ENCODE measurements at places on chromosomes 13 and 19.

- DNase-seq = no peak
Observed at GRCh38 chr19:11257846-11258380, 4.4 kb downstream of the DOCK6 start.

DNA sequence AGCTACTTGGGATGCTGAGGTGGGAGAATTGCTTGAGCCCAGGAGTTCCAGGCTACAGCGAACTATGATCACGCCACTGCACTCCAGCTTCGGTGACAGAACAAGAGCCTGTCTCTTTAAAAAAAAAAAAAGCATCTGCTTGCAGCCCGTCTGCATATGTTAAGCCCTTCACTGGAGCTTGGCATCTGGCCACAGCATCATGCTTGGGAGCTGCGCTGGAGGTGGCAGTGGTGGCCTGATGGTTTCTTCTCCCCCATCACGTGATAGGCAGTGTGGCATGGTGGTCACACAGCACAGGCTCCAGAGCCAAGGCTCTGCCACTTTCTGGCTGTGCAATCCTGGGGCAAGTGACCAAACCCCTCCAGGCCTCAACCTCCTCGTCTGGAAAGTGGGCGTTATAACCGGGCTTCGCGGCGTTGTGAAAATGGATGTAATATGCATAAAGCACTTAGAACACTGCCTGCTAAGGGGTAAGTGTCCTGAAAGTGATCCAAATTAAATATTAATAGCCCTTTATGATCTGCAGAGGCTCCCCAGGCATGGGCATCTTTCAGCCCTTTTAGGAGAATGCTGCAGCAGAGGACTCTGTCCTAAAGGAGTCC lies 24.4 kb downstream of the MARK4 start:
- DNase-seq = no peak

GRCh38 chr19:17993076-17993813 lies 14.7 kb upstream of the ARRDC2 start:
- DNase-seq = no peak

DNA sequence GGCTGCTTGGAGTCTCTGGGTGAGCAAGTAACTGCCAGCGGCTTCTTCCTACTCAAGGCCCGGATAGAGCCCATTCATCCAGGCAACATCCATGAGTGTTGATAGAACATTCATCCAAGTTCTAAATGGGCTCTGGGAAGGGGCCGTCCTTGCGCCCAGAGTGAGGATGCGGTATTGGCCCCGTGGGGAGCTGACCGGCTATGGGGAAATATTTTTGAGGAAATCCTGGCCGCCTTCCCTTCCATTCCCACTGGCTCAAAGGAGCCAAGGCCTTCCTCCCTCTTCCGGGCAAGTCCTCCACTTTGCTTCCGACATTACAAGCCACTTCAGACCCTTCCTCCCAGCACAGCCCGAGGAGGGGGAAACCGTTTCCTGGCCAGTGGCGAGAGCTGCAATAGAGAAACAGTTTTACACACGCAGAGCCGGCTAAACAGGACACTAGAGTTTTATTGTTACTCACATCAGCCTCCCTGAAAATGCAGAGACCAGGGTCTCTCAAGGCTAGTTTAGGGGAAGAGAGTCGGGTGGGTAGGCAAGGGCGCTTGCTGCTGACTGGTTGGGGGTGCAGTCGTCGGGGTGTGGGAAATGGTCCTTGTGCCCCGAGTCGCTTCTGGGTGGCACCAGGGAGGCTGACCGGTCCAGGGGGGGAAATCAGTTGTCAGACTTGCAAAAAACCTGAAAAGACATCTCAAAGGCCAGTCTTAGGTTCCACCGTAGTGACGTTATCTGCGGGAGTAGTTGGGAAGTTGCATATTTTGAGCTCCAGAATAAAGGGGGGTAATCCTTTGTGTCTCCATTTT lies 37.5 kb downstream of the C13orf46 start:
- DNase-seq = no peak

DNA sequence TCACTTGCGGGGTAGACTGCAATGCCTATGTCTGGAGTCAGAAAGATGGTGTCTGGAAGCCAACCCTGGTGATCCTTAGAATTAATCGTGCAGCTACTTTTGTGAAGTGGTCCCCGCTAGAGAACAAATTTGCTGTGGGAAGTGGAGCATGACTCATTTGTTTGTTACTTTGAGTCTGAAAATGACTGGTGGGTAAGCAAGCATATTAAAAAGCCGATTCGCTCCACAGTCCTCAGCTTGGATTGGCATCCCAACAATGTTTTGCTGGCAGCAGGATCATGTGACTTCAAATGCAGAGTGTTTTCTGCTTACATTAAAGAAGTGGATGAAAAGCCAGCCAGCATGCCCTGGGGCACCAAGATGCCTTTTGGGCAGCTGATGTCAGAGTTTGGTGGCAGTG lies 9.5 kb upstream of the ERVV-1 start:
- DNase-seq = no peak

GRCh38 chr19:51786646-51787494 lies 8.1 kb upstream of the FPR3 start:
- DNase-seq = no peak

DNA sequence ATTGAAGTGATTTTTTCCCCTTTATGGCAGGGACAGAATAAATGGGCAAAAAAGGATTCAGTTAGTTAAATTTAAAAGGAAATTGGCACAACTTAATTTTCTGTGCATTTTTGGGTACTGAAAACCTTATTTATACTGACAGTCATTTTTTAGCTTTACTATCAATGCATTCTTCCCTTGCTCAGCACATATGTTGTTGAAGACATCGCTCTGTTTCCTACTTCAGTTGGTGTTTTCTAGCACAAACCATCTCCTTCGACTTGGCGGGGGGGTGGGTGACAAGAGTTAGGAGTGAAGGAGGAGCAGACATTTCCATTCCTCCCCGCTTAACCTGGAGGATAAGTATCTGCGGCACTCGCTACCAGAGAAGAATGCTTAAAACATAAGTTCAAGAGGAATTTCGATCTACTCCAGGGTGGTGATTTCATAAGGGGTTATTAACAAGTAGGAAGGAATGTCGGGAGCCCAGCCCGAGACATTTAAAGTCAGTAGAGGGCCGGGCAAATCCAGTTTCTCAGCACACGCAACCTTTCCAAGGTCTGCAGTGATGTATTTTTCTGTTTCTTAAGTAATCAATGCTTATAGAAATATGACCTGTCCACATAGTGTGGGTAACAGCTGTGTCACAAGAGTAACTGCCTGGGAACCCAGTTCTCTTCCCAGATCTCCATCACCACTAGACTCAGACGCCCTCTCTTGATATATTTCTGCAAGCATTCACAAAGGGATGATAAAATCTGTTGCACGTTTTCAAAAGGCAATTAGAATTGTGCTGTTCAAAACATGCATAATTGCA lies 525.8 kb downstream of the MYO16 start:
- no peak for DNase-seq

DNA sequence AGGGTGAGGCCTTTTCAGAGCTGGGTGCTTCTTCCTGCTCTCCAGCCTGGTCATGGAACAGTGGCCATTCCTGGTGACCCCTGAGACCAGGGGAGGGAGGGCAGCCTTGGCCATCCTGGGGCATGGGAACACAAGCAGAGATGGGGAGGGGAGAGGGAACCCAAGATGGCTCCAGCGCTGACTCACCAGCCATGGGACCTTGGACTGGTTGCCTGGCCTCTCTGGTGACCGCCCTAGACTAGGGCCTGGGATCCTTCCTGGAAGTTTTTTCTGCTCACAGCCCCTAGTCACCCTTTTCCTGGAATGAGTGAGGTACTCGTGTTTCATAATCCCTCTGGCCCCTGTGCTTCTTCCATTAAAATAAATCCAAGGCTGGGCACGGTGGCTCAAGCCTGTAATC lies 3.3 kb upstream of the OPA3 start:
- DNase-seq = no peak

DNA sequence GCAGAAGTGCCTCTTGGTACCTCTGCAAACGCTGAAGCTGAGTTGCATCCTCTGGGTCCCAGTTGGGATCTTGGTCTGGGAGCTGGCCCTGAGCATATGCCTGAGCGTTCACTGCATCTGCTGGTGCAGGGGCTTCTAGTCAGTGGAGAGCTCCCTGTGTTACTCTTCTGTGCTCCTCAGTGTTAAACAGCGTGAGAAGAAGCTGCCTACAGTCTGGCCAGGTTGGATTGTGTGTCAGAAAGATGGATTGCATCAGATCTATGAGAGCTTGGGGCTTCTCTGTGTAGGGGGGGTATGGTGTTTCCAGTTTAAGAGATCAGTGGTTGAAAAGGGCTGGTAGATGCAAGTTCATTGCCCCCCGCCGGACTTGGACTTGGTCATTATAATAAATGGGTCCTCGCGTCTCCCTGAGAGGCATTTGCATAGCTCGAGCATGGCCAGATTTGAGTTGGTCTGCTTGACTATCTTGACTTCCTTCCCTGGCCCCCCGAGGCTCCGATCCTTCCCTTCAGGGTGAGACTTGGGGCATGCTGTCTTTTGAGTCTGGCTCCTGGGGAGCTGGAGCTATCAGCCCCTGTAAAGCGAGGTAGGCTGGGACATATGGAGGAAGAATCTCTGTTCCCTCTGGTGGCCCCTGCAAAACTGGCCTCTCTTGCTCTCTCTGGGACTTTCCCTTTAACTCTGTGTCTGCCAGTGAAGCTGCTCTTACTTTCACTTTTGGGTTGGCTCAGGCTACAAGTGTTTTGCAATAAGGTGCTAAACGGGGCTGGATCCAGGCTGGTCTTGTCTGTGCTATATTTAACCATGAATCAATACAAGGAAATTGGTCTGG lies 52.9 kb downstream of the OR10H4 start:
- peak; percentile 22 for DNase-seq

DNA sequence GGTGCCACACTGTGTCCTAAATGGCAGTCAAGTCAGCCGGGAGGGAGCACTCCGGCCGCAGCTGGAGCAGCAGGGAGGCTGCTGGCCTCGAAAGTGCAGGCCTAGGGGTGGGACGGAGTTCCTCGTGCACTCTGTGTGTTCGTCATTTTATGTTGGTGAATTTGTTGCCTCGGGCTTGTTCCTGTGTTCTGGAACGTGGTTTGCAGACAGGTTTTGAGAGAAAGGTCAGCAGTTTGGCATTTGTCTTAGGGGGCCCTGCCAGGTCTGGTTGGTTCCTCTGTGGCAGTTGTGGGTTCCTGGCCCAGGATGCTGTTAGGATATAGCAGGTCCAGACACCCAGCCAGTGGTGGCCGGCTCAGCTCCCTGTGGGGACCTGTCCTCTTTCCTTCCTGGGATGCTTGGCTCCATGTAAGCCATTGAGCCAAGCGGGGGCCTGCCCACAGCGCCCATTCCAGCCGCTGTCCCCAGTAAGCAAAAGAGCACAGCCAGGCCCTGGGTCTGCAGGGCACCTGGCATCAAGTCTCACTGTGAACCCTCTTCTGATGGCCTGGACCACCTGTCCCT lies 30.0 kb downstream of the MPHOSPH8 start:
- no peak for DNase-seq

DNA sequence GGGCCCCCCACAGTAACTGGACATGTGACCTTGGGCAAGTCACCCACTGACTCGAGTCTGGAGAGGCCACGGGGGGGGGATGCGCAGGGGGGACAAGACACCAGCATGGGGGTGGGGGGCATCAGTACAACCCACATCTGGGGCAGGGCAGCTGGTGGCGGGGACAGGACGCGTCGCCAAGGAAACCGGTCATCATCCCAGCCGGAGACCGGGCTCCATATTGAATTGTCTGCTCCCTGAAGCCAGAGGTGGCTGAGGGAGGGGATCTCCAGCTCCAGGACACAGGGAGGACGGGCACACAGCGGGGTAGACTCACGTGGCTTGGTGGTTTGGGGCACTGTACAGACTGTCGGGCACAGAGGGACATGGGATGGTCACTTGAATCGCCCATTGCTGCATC lies 11.4 kb downstream of the ONECUT3 start:
- DNase-seq = no peak

GRCh38 chr19:27765912-27766725 lies 1446.8 kb downstream of the UQCRFS1 start:
- DNase-seq = no peak

- DNase-seq = no peak
Observed at GRCh38 chr13:49571299-49572240, 13.8 kb downstream of the RCBTB1 start.

- DNase-seq = no peak
Observed at GRCh38 chr19:58466089-58466759, 656 bp upstream of the ZNF324 start.

DNA sequence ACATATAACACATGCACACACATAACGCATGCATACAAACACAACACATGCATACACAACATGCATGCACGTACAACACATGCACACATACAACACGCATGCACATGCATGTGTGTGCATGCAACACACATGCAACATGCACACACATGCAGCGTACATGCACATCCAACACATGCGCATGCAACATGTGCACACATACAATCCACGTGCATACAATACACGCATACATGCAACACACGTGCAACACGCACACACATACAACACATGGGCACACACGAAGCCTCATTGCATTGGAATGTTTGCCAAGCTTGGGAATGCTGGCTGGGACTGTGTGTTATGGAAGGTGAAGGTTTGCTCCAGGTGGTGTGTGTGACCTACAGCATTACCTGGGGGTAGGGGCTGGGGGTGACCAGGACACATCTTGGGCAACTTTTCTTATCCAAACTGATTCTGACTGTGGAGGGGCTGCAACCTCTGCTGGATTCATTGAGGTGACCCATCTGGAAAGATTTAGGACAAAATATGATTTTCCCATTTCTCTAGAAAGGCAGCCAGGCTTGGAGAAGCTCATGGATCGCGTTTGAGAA lies 58.9 kb downstream of the SPACA7 start:
- no peak for DNase-seq

DNA sequence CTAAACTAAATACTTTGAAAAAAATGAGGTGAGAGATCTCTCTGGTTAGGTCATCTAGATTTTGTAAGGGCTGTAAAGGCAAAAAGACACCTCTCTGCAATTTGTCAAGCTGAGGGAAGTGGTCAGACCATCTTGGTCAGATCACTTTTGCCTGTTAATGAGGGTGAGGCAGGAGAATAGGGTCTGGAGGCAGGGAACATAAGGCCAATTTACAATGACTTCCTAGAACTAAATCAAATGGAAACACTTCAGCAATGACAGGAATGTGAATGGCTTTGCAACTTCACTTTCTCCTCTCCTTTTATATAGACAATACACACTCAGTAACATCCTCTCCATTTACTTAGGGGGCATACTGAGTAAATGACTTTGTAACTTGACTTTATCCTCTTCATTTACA lies 1653.4 kb downstream of the SLITRK5 start:
- DNase-seq = no peak

DNA sequence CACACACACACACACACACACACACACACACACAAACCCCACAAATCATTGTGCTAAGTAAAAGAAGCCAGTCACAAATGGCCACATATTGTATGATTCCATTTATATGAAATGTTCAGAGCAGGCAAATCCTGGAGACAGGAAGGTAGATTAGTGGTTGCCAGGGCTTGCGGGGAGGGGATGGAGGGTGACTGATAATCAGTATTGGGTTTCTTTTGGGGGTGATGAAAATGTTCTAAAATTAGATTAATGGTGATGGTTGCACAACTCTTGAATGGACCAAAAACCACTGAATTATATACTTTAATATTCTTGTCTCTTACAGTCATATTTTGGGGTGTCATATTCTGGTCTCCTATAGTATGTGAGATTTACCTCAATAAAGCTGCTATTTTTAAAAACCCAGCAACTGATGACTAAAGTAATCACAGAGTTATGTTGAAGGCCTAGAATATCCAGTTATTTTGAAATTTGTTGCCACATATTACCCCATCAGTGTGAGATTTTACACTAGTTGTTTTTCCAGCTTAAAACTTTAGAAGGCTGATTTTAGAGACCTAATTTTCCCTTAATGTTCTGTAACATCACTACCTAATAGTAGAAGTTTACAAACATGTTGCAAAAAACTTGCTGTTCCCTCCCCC lies 20.3 kb downstream of the FLT1 start:
- no peak for DNase-seq
